Bronchial epithelial cell (primary cell): ENCODE measurements at places on chromosomes 2 and 18. TPM values are rescaled to one million over a fixed set of nuclear protein-coding genes. Genes with fewer than 3 reads are reported as not detected.

Gene ALKAL2
- total RNA-seq = not detected in 2 replicates

Gene TFPI
- 0.64 and 2.1 TPM in 2 replicates for total RNA-seq

Gene CPSF3
- 42.4 and 50.8 TPM in 2 replicates for total RNA-seq

Gene DTNA
- 1.6 and 1.9 TPM in 2 replicates for total RNA-seq

Gene SCYGR4
- total RNA-seq = not detected in 2 replicates

Gene ODC1
- 319 and 715 TPM in 2 replicates for total RNA-seq

Gene CDK15
- total RNA-seq = 0.26 TPM in 1 of 2 replicates, not detected in the other

Gene LIPG
- 9.5 and 11.5 TPM in 2 replicates for total RNA-seq

Gene BOLL
- total RNA-seq = not detected in 2 replicates

Gene IL36G
- total RNA-seq = 0.51 TPM in 1 of 2 replicates, not detected in the other

Gene KIF1A
- not detected in 2 replicates for total RNA-seq

Gene PAX8
- 3.5 TPM in 1 of 2 replicates, not detected in the other for total RNA-seq

Gene G6PC2
- not detected in 2 replicates for total RNA-seq

Gene TMEM37
- 0.26 TPM in 1 of 2 replicates, not detected in the other for total RNA-seq

Gene COL5A2
- 7.4 and 9.3 TPM in 2 replicates for total RNA-seq

Gene SP5
- total RNA-seq = not detected in 2 replicates

Gene PHLPP1
- total RNA-seq = 3.4 and 5.6 TPM in 2 replicates

Gene BUB1
- total RNA-seq = 1.2 and 1.3 TPM in 2 replicates

Gene ZBTB14
- 9.3 and 12.9 TPM in 2 replicates for total RNA-seq

Gene MOB1A
- 71.1 and 80.1 TPM in 2 replicates for total RNA-seq

Gene ZNF396
- 0.79 and 2.6 TPM in 2 replicates for total RNA-seq

Gene POMC
- 0.26 and 0.64 TPM in 2 replicates for total RNA-seq

Gene GALR1
- total RNA-seq = not detected in 2 replicates
